ENCODE measurements at places on chromosomes 4 and X.

DNA sequence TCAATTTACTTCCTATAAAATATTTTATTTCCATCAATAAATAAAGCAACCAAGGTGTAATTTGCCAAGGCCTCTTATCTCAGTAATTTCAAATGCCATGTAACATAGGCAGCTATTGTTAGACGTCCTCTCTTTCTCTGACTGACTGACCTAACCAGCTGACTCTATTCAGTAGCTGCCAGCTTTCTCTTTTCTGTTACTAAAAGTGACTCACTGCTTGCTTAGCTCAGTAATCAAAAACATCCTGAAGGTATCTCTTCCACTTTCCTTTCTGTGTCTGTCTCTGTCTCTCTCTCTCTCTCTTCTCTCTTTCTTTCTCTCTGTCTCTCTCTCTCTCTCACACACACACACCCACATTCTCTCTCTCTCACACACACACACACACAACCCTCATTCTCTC is 134.2 kb downstream of the SPOCK3 start:
- DNase-seq, result no peak

DNA sequence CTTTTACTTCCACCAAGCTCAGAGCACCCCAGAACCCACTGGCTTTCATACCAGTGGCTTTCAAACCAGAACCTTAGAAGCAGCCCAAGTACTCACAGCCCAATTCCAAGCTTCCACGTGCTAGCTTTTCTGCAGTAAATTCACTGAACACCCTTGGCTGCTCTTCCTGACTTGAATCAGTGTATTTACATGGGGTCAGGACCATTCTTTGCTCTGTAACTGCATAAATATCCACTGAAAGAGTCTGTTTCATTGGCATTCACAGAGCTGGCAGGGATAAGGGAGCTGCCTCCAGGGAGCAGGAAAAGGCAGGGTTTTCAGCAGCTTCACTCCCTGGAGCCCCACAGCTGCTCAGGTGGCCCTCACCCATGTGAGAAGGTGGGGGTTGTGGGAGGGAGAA is 43.8 kb downstream of the RAI2 start:
- DNase-seq, result no peak

GRCh38 chr4:7144374-7145290 is 47.7 kb upstream of the SORCS2 start:
- DNase-seq, result no peak

DNA sequence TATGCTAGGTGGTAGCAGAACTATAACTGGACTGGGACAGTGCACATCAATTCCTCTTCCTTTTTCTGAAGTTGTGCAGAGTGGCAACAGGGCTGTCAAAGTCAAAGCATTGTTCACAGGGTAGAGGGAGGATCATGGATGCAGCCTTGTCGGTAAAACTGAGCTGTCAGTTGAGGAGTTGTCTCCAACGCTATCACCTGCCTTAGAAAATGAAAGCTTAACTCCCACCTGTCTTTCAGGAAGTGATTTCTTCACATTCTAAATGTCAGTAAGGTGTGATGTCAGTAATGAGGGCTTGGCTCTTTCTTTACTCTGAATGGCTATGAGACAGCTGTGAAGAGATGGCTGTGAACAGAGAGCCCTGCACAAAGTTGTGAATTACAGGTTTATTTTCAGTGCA is 66.4 kb upstream of the BANK1 start:
- no peak for DNase-seq

DNA sequence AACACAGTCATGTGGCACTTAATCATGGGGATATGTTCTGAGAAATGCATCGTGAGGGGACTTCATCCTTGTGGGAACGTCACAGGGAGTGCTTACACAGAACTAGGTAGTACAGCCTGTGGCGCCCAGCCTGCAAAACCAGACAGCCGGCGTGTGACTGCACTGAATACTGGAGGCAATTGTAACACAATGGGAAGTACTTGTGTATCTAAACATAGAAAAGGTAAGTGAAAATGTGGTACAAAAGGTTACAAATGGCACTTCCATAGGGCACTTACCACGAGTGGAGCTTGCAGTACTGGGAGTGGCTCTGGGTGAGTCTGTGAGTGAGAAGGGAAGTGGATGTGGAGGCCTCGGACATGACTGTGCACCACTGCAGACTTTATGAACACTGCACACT is 5.2 kb downstream of the TLR3 start:
- no peak for DNase-seq

GRCh38 chrX:132908891-132909290 is 49.5 kb downstream of the HS6ST2 start:
- no peak for DNase-seq

- no peak for DNase-seq
Observed at GRCh38 chrX:41963348-41963747, 40.0 kb upstream of the CASK start.

DNA sequence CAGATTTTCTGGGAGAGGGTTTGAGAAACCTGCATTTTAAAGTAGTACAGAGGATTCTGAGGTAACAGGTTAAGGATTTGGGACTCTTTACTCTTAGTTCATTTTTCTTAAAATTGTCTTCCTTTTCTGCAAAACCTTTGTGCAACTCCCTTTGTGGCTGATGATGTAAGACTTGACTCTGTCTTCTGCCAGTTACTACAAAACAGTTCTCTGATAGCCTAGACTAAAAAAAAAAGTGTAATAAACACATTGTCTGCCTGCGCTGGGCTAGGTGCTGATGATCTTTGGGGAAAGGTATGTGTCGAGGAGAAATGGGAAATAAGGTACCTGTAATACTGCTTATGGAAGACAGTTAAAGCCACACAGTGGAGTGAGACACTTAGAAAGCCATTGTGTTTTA is 28.7 kb downstream of the IL13RA1 start:
- no peak for DNase-seq

- no peak for DNase-seq
Observed at GRCh38 chr4:162485486-162485885, 321.7 kb upstream of the FSTL5 start.

- no peak for DNase-seq
Observed at GRCh38 chrX:112473654-112474053, 206.1 kb downstream of the LHFPL1 start.

DNA sequence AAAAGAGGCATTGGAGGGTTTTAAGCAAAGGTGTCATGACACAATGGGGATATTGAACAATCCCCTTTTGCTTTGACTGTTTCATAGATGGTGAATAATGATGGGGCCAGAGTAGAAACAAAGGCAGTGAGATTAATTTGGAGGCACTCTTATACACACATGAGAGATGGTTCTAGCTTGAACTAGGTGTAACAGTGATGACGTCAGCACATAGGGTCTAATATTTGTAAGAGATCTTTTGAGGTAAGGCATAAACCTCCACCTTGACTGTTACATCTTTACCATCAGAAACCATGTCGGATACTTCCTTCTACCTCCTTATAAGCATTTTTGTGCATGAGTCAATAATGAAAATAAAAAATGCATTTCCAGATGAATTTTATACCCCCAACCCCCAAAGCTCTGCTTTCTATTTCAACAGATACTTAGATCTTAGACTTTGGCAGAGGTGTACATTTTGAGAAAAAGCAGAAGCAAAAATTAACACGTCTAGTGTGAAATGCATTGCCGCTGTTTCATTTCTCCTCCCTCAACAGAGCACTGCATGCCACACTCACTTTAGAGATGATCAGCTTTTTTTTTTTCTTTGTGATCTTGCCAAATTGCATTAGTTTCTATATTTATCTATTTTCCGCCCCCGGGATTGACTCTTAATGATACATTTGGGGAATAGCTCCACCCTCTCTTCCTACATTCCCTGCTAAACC is 87.2 kb downstream of the HS3ST1 start:
- no peak for DNase-seq

- peak; percentile 76 for DNase-seq
Observed at GRCh38 chr4:147943159-147943638, 211.3 kb downstream of the ARHGAP10 start.

GRCh38 chrX:79078114-79078513 is 66.4 kb upstream of the GPR174 start:
- DNase-seq, result no peak

GRCh38 chr4:119246177-119246733 is 33.7 kb downstream of the USP53 start:
- no peak for DNase-seq

GRCh38 chr4:3498901-3499510 is 33.2 kb downstream of the LRPAP1 start:
- no peak for DNase-seq

DNA sequence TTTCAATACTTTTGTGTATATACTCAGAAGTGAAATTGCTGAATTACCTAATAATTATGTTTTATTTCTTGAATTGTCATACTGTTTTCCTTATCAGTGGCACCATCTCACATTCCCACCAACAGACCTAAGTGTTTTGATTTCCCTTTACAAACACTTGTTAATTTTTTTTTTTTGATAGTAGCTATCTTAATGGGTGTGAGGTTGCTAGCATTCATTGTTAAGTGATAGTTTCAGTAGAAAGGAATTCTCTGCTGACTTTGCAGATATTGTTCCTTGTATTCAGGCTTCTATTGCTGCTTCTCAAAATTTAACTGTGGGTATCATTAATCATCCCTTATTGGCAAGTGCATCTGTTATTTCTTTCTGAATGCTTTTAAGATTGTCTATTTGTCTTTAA is 927.5 kb upstream of the SLIT2 start:
- no peak for DNase-seq

DNA sequence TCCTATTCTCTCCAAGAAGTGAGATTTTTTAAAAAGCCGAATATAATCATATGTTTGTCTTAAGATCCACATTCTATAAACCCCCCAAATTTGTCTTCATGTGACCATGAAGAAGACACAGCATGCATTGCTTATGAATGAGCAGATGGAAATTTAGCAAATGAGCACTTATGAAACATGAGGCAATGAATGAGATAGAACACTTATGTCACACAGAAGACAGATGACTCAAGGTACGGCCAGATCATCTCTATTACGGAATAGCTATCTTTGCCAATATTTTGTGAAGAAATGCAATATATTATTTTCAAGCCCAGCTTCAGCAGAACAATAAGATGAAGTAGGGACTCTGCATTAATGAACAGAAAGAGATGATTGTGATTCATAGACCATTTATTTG is 21.4 kb downstream of the PHEX start:
- DNase-seq, result no peak

GRCh38 chrX:110142096-110142495 is 139.2 kb downstream of the TMEM164 start:
- no peak for DNase-seq

- DNase-seq, result no peak
Observed at GRCh38 chrX:79036157-79036880, 91.1 kb downstream of the P2RY10 start.

- DNase-seq, result no peak
Observed at GRCh38 chr4:117417856-117418255, 332.5 kb upstream of the TRAM1L1 start.

GRCh38 chr4:177555007-177555574 is 112.9 kb upstream of the AGA start:
- peak; percentile 26 for DNase-seq

- peak; percentile 22 for DNase-seq
Observed at GRCh38 chrX:78886550-78886949, 58.6 kb upstream of the P2RY10 start.

DNA sequence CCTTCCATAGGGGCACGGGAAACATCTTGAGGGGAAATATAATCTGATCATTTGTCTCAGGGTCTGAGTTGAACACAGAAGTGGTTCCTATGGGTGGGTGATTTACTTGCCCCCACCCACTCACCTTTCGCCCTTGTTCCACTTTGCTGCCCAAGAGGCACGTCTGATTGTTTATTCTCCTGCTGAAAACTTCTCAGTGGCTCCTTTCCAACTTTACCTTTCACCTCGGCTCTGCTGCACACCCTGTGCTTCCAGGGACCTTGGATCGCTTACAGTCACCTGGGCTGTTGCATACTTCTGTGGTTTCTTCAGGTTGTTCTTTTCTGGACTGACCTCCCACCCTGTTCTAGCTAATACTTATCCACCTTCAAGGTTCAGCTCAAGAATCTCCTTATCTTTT is 213.4 kb upstream of the JADE1 start:
- no peak for DNase-seq

DNA sequence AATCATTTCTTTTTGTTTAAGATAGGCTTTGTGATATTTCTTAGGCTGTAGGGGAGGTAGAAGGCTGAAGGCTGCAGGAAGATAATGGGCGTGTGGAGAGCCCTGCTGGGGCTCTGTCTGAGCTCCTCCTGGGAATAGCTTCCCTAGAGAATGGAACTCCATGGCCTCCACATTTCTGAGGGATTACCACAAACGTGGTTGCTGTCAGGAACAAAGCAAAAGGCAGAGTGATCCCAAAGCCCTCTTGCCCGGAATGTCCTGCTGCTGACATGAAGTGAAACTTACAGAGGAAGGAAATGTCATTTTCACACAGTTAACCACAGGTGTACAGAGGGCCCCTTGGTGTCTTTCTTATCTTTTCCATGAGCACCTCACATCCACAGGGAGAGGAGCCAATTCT is 89.3 kb downstream of the DDIT4L start:
- DNase-seq, result peak; percentile 63

GRCh38 chr4:42416017-42416416 is 18.7 kb downstream of the SHISA3 start:
- no peak for DNase-seq

GRCh38 chrX:10496345-10496965 is 123.9 kb downstream of the MID1 start:
- no peak for DNase-seq

DNA sequence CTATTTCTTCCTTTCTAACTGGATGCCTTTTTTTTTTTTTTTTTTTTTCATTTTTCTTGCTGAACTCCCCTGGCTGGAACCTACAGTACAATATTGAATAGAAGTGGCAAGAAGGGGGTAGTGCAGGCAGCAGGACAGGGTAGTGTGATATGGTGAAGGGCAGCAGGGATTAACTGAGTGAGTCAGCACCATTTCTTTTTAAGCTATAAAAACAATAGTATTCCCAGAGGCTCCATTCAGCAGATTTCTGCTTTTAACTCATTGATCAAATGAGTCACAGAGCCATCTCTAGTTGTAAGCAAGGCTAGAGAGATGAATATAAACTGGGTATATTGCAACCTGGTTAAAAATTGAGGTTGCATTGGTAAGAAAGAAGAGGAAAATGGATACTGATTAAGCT is 53.6 kb upstream of the SETD7 start:
- no peak for DNase-seq

GRCh38 chr4:131595140-131595539 is 1554.0 kb upstream of the PCDH10 start:
- DNase-seq, result no peak
